NB4 (cell line): ENCODE measurements at places on chromosomes 1 and 21.

- no peak for DNase-seq
Observed at GRCh38 chr1:47483651-47484050, 45.8 kb downstream of the FOXD2 start.

DNA sequence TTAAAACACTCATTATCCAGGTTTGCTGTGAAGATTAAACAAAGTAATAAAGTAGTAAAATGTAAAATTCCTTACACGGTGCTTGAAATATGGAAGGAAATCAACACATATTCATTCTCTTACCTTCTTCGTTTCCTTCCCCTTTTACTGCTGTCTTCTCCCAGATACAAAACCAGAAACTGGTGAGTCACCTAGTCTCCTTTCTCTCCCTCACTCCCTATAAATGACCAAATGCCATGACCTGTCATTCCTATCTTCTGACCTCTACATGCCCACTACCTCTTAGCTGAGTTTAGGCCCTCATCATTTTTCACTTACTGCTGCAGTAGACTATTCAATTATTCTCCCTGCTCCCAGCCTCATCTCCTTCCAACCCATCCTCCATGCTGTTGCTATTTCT, 4.3 kb upstream of the NR1I3 start:
- DNase-seq, result peak; percentile 40

DNA sequence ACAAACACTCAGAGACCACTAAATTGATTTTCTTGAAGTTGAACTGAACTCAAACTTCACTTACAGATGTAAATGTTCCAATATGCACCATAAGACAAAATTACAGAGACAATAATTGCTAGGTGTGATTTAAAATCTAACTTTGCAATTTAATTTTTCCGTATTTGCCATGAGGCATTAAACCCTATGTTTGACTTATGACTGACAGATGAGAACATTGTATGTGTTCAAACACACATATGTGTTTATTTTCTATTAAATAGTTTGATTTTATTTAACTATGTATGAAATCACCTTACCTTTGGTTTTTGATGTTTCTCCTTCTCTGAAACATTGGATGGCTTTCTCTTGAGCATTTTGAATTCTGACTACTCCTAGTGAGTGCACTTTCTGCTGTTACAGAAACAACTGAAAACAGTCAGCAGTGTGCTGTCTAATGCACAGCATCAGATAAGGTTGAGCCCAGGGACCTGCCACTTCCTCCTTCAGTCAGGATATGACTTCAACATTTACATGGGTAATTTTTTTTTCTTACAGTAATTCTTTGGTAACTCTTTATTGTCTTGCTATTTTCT, at the start of gene SAMSN1:
Gene SAMSN1, minus strand, starts transcription at position 410 of the 575 bp plus-strand sequence. Its CDS starts 54 bp downstream, at position 356.
- peak; percentile 88 for DNase-seq

DNA sequence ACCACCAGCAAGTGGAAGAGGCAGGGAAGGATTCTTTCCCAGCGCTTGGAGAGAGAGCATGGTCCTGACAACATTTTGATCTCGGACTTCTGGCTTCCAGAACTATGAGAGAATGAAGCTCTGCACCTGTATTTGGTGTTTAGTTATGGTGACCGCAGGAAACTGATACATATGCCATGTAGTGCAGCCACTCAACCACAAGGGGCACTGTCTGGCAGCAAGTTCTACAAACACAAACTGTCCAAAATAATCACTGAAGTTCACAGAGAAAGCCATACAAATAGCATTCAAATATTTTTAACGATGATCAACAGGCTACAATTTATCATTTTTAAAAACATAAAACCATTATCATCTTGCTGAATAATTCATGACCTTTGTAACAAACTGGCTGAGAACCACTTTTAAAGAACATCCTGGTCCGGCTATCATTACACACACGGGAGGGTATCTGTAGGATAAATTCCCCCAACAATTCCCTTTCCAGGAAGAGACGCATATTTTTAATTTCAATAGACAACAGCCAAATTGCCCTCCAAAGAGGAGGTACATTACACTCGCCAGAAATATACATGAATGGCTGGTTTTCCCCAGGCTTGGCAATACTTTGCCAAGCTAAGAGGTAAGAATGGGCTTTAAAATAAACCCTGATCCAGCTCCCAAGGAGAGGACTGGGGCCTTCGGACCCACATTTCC, 9.2 kb upstream of the CBR3 start:
- DNase-seq, result peak; percentile 63

DNA sequence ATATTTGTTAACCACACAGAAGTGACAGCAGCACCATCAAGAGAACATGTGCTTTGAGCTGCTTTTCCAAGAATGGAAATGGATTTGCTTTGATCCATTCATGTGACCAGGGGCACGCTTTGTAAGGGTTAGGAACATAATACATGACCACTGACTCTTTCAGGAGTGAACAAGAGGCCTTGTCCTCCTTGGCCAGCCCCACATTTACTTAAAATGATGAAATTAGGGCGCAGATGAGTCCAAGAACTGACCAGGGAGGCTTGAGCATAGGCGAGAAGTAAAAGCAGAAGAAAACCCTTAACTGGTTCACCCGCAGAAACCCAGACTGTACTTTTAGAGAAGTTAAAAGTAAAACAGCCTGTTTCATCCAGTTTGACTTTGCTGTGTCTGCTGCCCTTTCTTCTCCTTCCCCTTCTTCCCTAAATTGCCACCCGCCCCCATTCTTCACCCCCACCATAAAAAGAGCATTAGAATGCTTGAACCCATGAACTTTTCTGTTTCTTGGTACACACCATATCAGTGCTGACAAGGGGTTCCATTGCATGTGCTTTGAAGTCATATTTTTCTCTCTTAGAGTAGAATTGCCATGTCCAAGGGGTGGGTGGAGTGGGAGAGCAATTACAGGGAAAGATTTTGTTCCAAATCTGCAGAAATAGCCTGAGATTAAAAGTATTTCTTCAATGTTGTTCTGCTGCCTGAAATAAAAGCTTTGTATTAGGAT, 2.6 kb upstream of the GLUL start:
- peak; percentile 78 for DNase-seq

- no peak for DNase-seq
Observed at GRCh38 chr21:42706765-42707164, 53.3 kb downstream of the PDE9A start.

- DNase-seq, result no peak
Observed at GRCh38 chr1:54094001-54094729, 40.8 kb downstream of the TCEANC2 start.

- DNase-seq, result no peak
Observed at GRCh38 chr1:91919962-91920361, 29.2 kb upstream of the BRDT start.

GRCh38 chr1:81340239-81340638, 460.5 kb upstream of the ADGRL2 start:
- no peak for DNase-seq

GRCh38 chr1:66436378-66437135, 97.4 kb upstream of the SGIP1 start:
- DNase-seq, result peak; percentile 93

GRCh38 chr1:219752645-219753044, 139.7 kb upstream of the ZC3H11B start:
- DNase-seq, result no peak

- no peak for DNase-seq
Observed at GRCh38 chr1:172109359-172109758, 268.1 kb downstream of the DNM3 start.

- DNase-seq, result no peak
Observed at GRCh38 chr1:246592695-246593094, 26.4 kb downstream of the CNST start.

- no peak for DNase-seq
Observed at GRCh38 chr1:202131956-202132821, 9.5 kb downstream of the GPR37L1 start.

GRCh38 chr1:201468501-201468843, 516 bp downstream of the PHLDA3 start:
- no peak for DNase-seq

DNA sequence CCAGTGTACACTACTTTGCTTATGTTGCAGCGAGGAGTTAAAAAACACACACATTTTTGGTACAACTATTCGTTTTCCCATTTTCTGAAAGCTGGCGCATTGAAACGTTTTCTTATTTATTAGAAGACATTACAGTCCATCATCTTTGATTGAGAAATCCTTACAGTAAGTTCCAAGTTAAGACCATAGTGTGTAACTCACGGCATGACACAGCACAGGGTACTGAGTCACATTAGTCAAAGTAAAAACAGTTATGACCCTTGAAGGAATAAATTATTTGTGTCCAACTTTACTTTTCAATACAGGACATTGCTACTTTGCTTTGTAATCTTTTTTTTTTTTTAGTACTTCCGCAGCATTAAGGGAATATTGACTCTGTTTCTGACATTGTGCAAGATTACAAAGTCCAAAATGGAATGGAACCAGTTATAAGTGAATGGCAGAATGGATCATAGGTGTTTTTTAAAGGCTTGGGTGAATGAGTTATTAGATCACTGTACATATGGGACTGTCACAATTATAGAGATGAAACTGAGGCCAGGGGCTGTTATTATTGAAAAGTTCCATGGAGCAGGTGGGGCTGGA, 11.7 kb downstream of the PTGFRN start:
- no peak for DNase-seq

GRCh38 chr1:235725434-235725833, 75.8 kb upstream of the GNG4 start:
- DNase-seq, result no peak

DNA sequence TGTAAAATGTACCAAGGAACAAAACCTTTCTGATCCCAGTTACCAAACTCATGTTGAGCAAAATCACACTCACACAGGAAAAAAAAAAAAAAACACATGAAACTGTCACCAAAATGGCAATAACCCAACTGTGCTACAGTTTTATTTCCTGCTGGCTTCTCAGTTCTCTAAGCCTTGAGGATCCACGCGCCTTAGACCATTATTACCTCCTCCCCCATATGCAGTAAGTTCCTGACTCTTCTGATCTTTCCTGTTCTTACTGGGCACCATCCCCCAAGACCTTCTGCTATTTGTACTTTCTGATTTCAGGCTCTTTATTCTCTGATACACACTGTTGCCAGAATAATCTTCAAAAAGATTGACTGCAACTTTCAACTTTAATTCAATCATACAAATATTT, 79.6 kb downstream of the SLC45A1 start:
- peak; percentile 51 for DNase-seq

GRCh38 chr21:25424634-25425033, 182.6 kb downstream of the MRPL39 start:
- DNase-seq, result no peak

DNA sequence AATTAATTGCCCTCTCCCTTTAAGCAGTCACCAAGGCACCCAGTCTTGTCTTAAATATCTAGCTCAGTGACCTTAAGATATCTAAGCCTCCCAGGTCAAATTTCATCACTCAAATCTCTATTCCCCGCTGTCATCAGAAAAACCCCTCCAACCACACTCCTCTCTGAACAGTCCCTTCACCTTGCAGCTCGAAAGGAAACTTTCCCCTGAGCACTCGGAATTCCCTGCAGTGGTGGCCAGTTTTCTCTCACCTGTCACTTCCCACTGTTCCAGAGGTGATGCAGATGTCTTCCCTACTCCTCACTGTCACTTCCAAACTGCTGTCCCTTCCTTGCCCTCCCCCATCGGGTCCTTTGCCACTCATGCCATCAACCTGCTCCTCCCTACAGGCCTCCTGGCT, 15.3 kb upstream of the SSX2IP start:
- DNase-seq, result no peak

- peak; percentile 57 for DNase-seq
Observed at GRCh38 chr1:46547481-46548383, 3.7 kb downstream of the KNCN start.

- no peak for DNase-seq
Observed at GRCh38 chr1:198577444-198577843, 37.0 kb upstream of the ATP6V1G3 start.

GRCh38 chr1:183291216-183291762, 105.2 kb downstream of the LAMC2 start:
- DNase-seq, result no peak

- DNase-seq, result peak; percentile 12
Observed at GRCh38 chr1:172536256-172536655, 3.3 kb downstream of the SUCO start.

GRCh38 chr1:39933956-39934941, 20.7 kb upstream of the MFSD2A start:
- peak; percentile 99 for DNase-seq

DNA sequence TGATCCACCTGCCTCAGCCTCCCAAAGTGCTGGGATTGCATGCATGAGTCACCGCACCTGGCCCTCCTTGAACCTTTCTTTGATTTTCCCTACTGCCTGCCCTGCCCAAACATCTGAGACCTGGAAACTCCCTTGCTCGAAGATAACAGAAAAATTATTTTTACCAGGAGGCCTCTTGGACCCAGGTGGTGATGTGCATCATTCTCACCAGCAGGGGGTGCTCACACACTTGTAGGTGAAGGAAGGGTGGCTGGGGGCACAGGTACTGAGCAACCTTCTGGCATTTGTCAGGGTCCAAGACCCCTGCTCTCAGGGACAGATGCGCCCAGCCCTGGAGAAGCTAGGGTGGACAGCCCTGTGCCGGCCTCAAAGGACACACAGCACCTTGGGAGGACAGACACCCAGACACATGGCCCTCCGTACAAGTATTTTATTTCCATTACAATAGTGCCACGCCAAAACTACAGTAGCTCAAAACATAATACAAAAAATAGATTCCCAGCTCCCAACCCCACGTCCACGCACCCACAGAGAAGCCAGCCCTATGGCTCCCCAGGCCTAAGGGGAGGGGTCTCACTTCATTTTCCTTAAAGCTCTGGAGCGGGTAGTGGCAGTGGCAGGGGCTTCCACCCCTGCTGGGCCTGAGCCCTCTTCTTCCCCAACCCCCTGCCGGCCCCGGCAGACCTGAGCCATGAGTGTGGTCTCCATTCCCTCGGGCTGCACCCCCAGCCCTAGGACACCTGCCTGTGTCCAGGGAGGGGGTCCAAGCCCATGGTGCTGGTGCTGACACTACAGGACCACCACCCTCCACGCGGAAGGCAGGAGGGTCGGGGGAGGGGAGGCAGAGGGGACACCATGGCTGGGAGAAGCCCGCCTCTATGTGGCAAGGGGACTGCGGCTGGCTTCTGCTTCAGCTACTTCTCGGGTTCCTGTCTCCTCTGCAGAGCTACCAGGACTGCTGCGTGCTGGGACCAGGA, 40.4 kb upstream of the EIF4G3 start:
- DNase-seq, result peak; percentile 64

DNA sequence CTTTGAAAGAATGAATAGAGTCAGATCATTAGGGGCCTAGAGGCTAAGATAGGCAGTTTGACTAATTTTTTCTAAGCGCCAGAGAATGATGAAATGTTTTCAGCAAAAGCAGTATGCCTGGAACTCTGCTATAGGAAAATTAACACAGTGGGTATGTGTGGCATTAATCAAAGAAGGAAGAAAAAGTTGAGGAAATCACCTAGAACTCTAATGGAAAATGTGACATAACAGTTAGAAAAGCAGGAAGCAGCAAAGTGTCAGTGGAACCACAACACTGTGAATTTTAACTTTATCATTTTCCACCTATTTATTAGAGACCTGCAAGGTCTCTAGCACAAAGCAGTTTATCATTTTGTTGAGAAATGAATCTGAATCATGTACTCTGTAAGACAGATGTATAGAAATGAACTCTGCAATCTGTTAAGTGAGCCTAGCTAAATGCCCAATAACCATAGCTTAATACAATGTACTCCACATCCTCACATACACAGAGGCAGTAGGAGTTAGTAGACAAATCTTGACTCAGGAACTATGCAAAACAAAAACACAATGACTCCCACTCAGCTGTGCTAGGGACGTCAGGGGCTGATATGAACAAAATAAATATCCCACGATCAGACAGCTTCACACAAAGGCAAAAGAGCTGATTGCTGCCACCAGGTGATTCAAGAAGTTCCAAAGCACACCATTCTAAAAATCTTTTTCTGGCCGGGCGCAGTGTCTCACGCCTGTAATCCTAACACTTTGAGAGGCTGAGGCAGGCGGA, 500.7 kb upstream of the NFIA start:
- DNase-seq, result no peak
